Osteoblast (primary cell): ENCODE measurements at places on chromosomes 2 and 18. TPM values are rescaled to one million over a fixed set of nuclear protein-coding genes. Genes with fewer than 3 reads are reported as not detected.

GRCh38 chr2:42169100-42169873, at the start of gene EML4:
TSS of gene EML4 (plus strand) at chr2:42169353. CDS start at chr2:42169612, 259 bp downstream.
- H3K4me3 ChIP-seq = peak within 1 kb of the TSS; percentile 87
- DNase-seq = peak; percentile 95
- H3K36me3 ChIP-seq = no peaks in the 10 kb centered on the region
- peaks cover 24% of the 10 kb centered on the region for H3K4me1 ChIP-seq
- no peaks in the 10 kb centered on the region for H3K27me3 ChIP-seq

GRCh38 chr18:36419900-36420531, 122.5 kb downstream of the FHOD3 start:
- DNase-seq = no peak
- peaks cover 15% of the 10 kb centered on the region for H3K4me1 ChIP-seq
- H3K4me3 ChIP-seq = no peak overlapping the region
- no peaks in the 10 kb centered on the region for H3K27me3 ChIP-seq
- H3K36me3 ChIP-seq = no peaks in the 10 kb centered on the region

The SP110 gene
- total RNA-seq = 15.3 and 15.9 TPM in 2 replicates

The RAMP1 gene
- 1.8 and 4.4 TPM in 2 replicates for total RNA-seq

DNA sequence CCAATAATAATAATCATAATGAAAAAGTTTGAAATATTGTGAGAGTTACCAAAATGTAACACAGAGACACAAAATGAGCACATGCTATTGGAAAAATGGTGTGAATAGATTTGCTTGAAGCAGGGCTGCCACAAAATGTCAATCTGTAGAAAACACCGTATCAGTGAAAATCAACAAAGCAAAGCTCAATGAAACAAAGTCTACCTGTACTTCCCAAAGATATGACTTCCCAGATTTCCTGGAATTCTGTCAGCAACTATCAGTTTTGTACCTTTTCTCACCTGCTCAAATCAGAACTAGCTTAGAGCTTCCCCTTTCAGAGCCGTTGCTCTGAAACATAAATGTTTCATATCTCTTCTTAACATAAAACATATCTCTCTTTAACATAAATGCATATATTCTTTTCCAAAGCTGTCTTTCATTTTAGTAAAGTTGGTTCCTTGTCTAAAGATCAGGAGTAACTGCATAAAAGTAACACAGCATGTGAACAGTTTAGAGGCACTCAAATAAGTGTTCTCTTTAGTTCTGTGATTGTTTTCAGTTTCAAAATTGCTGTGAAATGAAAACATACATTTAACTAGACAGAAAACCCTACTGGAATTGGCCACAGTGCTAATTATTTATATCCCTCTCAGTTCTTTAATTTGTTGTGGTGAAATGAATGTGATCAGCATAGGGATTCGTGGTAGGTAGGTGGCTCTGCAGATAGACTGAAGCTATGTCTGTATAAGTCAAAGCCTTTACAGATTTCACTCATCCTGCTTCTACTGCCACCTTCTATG, 262.5 kb downstream of the KCNJ3 start:
- no peak for DNase-seq
- H3K4me3 ChIP-seq = no peak overlapping the region
- no peaks in the 10 kb centered on the region for H3K27me3 ChIP-seq
- no peak overlapping the region for H3K27ac ChIP-seq
- H3K4me1 ChIP-seq = no peaks in the 10 kb centered on the region
- H3K36me3 ChIP-seq = no peaks in the 10 kb centered on the region

The POTEC gene
- 0.29 and 0.36 TPM in 2 replicates for total RNA-seq

The LCT gene
- under 0.01 TPM in 2 replicates for total RNA-seq

- H3K4me1 ChIP-seq = peaks cover 3% of the 10 kb centered on the region
- DNase-seq = no peak
- H3K27ac ChIP-seq = no peak overlapping the region
Observed at GRCh38 chr18:63002803-63003445, 287.6 kb downstream of the PHLPP1 start.

GRCh38 chr2:189534854-189535832, 45.4 kb downstream of the SLC40A1 start:
- no peaks in the 10 kb centered on the region for H3K27me3 ChIP-seq
- H3K4me3 ChIP-seq = no peak overlapping the region
- H3K4me1 ChIP-seq = peaks cover 14% of the 10 kb centered on the region
- H3K27ac ChIP-seq = peak overlapping the region; percentile 72
- H3K36me3 ChIP-seq = no peaks in the 10 kb centered on the region
- peak; percentile 88 for DNase-seq

GRCh38 chr2:172957734-172958133, 117.9 kb upstream of the MAP3K20 start:
- DNase-seq = no peak
- no peaks in the 10 kb centered on the region for H3K36me3 ChIP-seq
- peaks cover 16% of the 10 kb centered on the region for H3K4me1 ChIP-seq

DNA sequence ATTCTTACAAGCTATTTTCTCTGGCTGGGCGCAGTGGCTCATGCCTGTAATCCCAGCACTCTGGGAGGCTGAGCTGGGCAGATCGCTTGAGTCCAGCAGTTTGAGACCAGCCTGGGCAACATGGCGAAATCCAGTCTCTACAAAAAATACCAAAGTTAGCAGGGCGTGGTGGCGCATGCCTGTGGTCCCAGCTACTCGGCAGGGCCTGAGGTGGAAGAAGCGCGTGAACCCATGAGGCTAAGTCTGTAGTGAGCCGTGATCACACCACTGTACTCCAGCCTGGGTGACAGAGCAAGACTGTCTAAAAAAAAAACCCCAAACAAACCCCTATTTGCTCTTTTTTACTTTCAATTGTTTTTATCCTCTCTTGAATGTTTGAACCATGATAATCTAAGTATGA, 37.0 kb downstream of the PPP4R1 start:
- H3K27ac ChIP-seq = no peak overlapping the region
- H3K27me3 ChIP-seq = no peaks in the 10 kb centered on the region
- H3K4me1 ChIP-seq = peaks cover 3% of the 10 kb centered on the region
- peaks cover 41% of the 10 kb centered on the region for H3K36me3 ChIP-seq
- no peak overlapping the region for H3K4me3 ChIP-seq

The CCT7 gene
- total RNA-seq = 180 and 200 TPM in 2 replicates

- H3K27ac ChIP-seq = peak overlapping the region; percentile 95
- DNase-seq = peak; percentile 69
- no peaks in the 10 kb centered on the region for H3K36me3 ChIP-seq
- H3K4me3 ChIP-seq = no peak overlapping the region
Observed at GRCh38 chr2:1816414-1816911, 72.1 kb upstream of the PXDN start.

DNA sequence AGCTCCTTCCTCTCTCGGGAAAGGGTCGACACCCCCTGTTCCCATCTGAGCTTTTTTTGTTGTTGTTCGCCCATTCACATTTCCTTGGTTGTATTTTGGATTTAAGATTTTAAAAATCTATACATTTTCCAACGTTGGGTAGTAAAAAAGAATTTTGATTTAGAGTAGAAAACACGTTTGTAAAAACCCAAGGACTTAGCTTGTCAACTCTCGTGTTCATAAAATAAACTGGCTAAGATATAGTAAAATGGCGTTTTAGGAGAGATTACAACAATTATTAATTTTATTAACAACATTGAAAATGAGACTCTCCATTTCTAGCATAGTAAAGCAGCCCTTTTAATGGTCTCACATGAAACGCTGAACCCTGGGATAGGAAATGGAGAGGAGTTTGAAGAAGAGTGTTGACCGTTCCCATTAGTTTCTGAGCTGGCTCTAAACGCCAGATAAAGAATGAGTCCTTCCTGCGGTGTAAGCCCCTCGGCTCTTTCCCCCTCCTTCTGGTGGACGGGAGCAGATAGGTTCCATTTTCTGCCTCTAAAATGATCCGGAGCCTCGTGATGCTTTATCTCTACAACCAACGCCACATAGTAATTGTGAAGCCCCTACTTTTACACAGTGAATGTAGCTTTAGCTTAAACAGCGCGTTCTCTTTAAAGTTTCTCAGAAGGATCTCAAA, 24.0 kb upstream of the ZNF516 start:
- H3K27ac ChIP-seq = no peak overlapping the region
- no peak for DNase-seq
- no peaks in the 10 kb centered on the region for H3K4me1 ChIP-seq
- no peaks in the 10 kb centered on the region for H3K36me3 ChIP-seq
- H3K27me3 ChIP-seq = peaks cover 37% of the 10 kb centered on the region
- H3K4me3 ChIP-seq = no peak overlapping the region

GRCh38 chr18:37274309-37275236, 291.0 kb downstream of the CELF4 start:
- H3K27me3 ChIP-seq = peaks cover 29% of the 10 kb centered on the region
- DNase-seq = peak; percentile 71
- H3K27ac ChIP-seq = no peak overlapping the region
- no peaks in the 10 kb centered on the region for H3K36me3 ChIP-seq

DNA sequence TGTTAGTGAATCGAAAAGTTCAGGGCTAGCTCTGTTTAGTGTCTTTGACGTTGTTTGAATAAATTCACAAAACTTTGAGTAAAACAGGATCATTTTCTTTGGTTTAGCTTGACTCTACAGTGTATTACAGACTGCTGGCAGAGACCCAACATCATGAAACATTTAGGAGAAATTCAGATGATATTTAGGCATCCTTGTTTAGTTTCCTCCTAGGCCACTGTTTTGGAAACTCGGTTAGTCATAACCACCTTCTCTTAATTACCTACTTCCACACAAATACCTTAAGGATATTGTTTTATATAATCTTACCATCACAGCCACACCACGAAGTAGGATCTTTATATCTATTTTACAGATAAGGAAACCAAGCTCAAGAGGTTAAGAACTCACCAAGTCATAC, 7.8 kb downstream of the LIMS1 start:
- no peak for DNase-seq
- H3K36me3 ChIP-seq = no peaks in the 10 kb centered on the region
- peak overlapping the region; percentile 8 for H3K27ac ChIP-seq
- peaks cover 20% of the 10 kb centered on the region for H3K4me1 ChIP-seq
- H3K27me3 ChIP-seq = no peaks in the 10 kb centered on the region

The FSHR gene
- total RNA-seq = 0.29 and 0.36 TPM in 2 replicates

DNA sequence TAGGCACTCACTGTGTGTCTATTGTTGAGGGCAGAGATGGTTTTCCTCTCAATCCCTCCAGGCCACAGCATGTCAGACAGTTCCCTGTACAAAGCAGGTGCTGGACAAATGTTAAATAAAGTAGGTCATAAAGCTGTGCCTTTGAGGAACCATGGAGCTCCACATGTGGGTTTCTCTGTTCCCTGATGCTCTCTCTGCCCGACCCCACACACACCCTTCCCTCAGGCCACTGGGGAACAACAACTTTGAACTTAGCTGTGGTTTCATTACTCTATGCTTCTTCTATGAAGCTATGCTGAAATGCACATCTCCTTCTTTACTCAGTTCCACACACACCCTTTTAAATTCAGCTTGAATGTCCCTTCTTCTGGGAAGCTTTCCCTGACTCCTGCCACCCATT, 415.3 kb downstream of the HRH4 start:
- no peaks in the 10 kb centered on the region for H3K36me3 ChIP-seq
- no peak overlapping the region for H3K4me3 ChIP-seq
- DNase-seq = no peak
- no peak overlapping the region for H3K27ac ChIP-seq
- no peaks in the 10 kb centered on the region for H3K4me1 ChIP-seq

The WNT6 gene
- total RNA-seq = not detected in 2 replicates

The MATN3 gene
- 1.4 and 2.4 TPM in 2 replicates for total RNA-seq

DNA sequence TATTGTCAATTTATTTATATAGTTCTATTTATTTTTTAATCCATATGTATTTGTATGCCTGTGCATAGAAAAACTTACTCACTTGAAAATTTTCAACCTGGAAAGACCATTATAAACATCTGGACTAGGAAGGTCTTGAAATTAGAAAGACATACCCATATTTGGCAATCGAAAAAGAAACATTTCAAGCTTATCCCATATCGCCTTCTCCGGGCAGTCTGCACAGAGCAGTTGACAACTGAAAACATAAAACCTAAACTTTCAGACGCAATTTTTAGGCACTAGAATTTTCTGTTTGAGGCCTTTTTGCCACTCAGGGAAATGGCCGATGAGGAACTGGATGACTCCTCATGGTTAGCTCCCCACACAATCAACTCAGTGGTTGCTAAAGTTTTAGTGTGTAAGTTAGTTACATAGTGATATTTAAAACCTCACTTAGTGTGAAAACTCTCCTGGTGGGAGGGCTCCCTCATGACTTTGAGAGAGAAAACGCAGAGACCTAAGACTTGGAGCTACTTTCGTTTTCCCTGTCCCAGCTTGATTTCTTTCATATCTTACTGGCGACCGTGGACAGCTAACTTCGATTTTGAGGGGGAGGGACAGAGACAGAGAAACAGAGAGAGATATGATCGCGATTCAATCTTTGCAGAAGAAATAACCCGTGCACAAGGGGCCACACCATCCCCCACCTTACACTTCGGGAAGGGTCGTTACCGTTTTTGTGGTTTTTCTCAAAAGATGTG, 3.2 kb upstream of the HOXD12 start:
- no peaks in the 10 kb centered on the region for H3K36me3 ChIP-seq
- no peak overlapping the region for H3K27ac ChIP-seq
- H3K4me3 ChIP-seq = peak overlapping the region; percentile 65

GRCh38 chr2:43262951-43263350, 36.5 kb upstream of the ZFP36L2 start:
- no peak overlapping the region for H3K4me3 ChIP-seq
- H3K4me1 ChIP-seq = peaks cover 10% of the 10 kb centered on the region
- DNase-seq = no peak
- H3K27me3 ChIP-seq = no peaks in the 10 kb centered on the region
- H3K36me3 ChIP-seq = no peaks in the 10 kb centered on the region

GRCh38 chr2:203772456-203773165, 66.2 kb downstream of the CD28 start:
- no peaks in the 10 kb centered on the region for H3K27me3 ChIP-seq
- DNase-seq = no peak
- no peak overlapping the region for H3K27ac ChIP-seq

GRCh38 chr2:140508756-140509155, 1622.1 kb downstream of the LRP1B start:
- H3K36me3 ChIP-seq = no peaks in the 10 kb centered on the region
- H3K27ac ChIP-seq = no peak overlapping the region
- no peaks in the 10 kb centered on the region for H3K27me3 ChIP-seq

GRCh38 chr2:239825705-239825979, 199.5 kb downstream of the NDUFA10 start:
- H3K27ac ChIP-seq = no peak overlapping the region

- H3K36me3 ChIP-seq = no peaks in the 10 kb centered on the region
- H3K27ac ChIP-seq = no peak overlapping the region
- no peak for DNase-seq
- no peak overlapping the region for H3K4me3 ChIP-seq
- no peaks in the 10 kb centered on the region for H3K4me1 ChIP-seq
Observed at GRCh38 chr2:129813404-129813803, 166.1 kb upstream of the RAB6C start.
